Astrocyte (in vitro differentiated cells and primary cell): ENCODE measurements at places on chromosomes 16 and 17.

DNA sequence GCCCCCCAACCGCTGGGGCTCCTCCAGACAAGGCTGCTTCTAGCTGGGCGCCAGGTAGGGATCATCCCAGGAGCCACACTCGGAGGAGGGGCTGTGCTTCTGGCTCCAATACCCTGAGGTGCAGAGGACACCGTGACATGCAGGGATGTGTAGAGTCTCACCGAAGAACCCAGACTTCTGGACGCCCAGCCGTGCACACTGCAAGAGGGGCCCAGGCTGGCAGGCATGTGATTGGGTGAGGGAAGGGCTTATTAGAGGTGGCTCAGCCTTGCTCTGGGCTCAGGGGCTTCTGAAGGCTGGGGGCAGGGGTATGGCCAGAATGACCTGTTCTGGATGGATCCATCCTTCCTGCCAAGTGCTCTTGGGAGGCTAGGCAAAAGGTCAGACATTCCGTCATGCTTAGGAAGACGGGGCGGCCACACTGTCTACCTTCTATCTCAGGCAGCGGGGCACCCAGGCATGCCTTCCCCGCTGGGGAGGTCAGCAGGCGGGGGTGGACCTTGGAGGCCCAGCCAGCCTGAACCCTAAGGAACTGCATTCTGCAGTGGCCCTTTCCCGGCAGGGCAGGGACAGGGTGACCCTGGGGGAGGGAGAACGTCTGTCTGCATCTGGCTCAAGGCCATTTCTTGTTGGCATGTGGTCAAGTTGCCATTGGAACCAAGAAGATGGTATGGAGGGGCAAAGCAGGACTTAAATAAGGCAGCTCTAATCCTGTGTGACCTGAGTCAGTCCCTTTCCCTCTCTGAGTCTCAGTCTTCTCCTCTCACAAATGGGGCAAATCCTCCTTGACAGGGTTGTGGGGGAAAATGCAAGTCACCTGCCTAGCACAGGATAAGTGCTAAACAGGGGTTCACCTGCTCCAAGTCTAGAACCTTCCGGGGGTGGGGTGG lies 5.8 kb upstream of the ADGRG1 start:
- DNase-seq = no peak

DNA sequence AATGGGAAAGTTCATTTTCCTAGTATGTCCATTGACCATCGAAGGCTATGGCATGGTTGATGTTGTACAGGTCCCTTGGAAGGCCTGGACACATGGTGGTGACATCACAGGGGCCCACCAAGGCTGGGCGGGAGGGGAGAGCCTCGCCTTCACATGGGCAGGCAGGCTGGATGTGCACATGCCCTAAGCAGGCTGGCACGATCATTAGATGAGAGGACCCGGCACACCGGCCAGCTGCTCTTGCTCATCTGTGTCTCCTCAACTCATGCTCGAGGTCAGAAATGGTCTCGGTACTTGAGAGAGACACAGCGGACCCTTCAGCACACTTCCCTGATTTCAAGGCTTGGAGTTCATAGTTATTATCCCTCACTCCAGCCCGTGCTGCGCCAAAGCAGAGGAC lies 416.9 kb upstream of the ZFHX3 start:
- DNase-seq = no peak

- peak; percentile 41 for DNase-seq
These were observed 6.8 kb downstream of the KIFC3 start for GRCh38 chr16:57795431-57795878.

- DNase-seq = no peak
These were observed 59.5 kb downstream of the BRIP1 start for GRCh38 chr17:61803796-61804195.

- no peak for DNase-seq
These were observed 9.1 kb upstream of the ARL5C start for GRCh38 chr17:39174920-39175694.

- peak; percentile 20 for DNase-seq
These were observed 9.6 kb upstream of the MTSS2 start for GRCh38 chr16:70695331-70696070.

DNA sequence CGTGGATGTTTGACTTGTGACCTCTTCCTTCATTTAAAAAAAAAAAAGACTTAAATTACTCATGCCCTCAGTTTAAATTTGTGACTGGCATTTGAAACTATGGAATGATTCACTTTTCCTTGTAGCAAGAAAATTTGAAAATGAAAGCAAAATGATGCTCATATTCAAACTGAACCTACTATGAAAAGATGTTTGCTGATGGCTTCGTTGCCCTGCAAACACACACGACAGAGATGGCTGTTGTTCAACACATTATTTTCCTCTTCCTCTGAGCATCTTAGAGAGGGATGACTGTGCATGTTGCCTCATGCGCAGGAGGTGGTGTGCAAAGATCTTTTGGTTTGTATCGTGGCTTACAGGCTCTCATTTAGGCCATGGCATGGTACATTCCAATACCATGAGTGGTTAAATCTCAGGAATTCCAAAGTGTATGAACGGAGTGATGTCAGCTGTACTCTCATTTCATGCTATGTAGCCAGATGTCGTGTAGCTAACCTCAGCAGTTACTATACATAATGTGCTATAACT lies 164.5 kb downstream of the PRKCA start:
- DNase-seq = peak; percentile 100

DNA sequence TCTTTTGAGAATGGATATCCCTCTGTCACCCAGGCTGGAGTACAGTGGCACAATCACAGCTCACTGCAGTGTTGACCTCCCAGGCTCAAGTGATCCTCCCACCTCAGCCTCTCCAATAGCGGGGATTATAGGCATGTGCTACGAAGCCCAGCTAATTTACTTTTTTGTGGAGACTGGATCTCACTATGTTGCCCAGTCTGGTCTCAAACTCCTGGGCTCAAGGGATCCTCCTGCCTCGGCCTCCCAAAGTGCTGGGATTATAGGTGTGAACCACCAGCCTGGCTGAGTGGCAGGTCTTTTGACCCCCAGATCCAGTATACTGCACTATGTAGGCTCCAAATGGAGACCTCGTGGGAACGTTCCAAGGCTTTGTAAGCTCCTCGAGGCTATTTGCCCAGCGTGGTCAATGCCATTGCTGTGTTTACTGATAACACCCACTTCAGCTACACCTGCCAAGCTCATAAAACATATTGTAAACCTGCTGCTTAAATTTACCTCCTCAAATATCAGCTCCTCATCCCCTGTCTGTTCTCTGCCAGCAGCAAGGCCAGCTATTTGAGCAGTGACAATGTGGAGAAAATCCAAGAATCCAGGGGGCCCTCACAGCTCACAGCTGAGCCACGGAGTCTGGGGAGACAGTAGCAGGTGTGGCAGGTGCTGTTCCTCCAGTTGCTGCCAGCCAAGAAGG lies 16.2 kb upstream of the KIFC3 start:
- no peak for DNase-seq

DNA sequence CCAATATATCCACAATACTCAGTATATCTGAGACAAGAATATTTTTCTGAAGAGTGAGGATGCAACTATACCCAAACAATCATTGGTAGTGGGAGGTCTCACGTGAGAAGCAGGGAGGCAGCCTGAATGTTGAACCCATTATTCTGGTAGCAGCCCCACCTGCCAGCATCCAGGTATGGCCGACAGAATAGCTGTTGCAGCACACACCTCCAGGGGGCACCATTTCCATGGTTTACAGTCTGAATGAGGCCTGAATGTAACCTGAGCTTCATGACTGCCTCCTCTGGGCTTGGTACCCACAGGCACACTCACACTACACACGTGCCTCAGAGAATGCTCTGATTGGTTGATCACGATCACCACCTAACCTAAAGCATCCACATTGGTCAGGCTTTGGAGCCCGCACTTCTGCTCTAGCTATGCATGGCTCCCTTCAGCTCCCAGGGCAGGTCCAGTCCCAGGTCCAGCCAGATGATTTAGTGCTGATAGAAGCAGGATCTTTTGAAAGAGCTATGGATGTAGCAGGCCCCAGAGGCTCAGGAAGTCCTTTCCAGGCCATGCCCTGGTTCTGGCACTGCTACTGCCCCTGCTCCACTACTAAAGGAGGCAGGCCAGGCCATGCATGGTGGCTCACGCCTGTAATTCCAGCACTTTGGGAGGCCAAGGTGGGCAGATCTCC lies 11.0 kb upstream of the CBFB start:
- peak; percentile 93 for DNase-seq

GRCh38 chr17:72145962-72146361 lies 25.1 kb downstream of the SOX9 start:
- peak; percentile 50 for DNase-seq
